Esophagus mucosa (tissue), 1 donor: ENCODE measurements at places on chromosomes 16 and 17.

GRCh38 chr17:54882371-54882770, 18.3 kb upstream of the TOM1L1 start:
- ATAC-seq, result peak; percentile 59

DNA sequence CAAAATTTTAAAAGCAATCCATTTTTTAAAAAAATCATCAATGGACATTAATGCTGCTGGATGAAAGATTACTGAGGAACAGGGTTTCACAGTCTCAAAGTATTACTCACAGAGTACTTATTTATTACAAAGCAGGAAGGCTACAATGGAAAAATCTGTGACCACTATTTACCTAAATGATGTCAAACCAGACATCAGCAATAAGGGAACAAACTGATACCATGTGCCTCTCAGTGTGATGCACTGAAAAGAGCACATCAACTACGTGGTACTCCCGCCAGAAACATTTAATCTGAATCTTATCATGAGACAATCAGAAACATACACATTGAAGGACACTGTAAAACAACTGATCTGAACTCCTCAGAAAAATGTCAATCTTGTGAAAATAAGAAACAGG, 124.2 kb downstream of the PARN start:
- ATAC-seq, result no peak

- peak; percentile 43 for ATAC-seq
Measured at GRCh38 chr16:71626858-71627213, 852 bp downstream of the MARVELD3 start.

- ATAC-seq, result no peak
Measured at GRCh38 chr17:3889325-3890012, 3.4 kb downstream of the CAMKK1 start.

- no peak for ATAC-seq
Measured at GRCh38 chr16:75203096-75203495, 3.9 kb downstream of the CTRB2 start.

DNA sequence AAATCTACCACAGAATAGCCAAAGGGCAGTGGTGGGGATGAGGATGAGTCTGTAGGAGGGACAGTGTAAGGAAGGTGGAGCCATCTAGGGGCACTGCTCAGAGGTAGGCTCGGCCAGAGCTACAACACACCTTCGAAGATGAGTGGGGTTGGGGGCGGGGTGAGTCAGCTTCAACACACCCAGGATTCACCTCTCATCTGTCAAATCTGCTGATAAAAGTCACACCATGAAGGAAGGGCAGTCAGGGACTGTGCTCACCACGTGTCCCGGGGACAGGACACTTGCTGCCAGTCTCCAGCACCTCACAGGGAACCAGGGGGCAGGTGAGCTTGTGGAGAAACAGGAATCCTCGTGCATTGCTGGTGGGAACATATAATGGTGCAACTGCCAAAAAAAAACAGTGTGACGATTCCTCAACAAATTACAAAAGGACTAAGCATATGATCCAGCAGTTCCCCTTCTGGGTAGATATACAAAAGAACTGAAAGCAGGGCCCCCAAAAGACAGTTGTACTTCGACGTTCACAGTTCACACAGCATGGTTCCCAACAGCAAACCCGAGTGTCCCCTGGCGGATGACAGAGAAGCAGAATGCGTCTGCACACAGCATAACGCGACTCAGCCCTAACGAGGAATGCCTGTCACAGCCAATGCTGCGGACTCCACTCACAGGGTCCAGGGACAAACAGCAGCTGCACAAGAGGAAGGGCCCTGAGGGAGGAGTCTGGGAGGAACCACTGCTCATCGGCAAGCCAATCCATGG, 133.1 kb downstream of the ANKRD11 start:
- peak; percentile 30 for ATAC-seq

DNA sequence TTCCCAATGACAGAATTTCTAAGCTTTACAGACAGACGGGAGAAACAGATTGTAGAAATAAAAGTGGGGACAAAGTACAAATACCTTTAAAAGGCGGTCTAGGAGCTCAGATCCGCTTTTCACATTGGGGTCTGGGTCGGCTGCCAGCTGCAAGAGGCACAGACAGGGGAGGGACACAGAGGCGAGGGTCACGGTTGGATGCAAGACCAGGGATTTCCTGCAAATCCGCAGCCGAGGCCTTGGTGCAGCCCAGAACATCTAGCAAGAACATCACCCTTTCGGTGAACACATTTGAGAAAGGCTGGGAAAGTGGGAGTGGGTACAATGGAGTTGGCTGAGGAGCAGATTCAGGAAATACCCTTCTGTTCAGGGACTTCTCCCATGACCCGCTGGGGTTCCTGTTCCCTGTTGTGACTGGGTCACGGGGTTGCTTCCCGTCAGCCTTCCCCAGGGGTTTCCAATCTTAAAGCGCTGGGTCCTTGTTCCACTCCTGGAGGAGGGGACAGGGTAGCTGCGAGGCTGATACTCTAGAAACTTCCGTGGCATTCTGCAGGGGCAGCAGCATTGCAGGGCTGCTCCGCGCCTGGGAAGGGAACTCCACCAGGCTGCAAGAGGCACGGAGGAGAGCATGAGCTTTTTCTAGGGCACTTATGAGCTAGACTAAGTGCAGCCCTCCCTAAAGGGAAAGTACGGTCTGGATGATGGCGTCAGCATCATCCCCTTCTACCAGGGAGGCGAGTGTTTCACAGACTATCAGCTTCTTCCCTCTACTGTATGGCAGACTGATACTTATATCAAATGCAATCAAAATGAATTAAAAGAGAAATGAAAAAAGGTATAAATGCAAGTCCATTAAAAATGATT, 16.0 kb downstream of the VAC14 start:
- no peak for ATAC-seq

- ATAC-seq, result no peak
Measured at GRCh38 chr17:58268774-58269556, 11.8 kb downstream of the MPO start.

DNA sequence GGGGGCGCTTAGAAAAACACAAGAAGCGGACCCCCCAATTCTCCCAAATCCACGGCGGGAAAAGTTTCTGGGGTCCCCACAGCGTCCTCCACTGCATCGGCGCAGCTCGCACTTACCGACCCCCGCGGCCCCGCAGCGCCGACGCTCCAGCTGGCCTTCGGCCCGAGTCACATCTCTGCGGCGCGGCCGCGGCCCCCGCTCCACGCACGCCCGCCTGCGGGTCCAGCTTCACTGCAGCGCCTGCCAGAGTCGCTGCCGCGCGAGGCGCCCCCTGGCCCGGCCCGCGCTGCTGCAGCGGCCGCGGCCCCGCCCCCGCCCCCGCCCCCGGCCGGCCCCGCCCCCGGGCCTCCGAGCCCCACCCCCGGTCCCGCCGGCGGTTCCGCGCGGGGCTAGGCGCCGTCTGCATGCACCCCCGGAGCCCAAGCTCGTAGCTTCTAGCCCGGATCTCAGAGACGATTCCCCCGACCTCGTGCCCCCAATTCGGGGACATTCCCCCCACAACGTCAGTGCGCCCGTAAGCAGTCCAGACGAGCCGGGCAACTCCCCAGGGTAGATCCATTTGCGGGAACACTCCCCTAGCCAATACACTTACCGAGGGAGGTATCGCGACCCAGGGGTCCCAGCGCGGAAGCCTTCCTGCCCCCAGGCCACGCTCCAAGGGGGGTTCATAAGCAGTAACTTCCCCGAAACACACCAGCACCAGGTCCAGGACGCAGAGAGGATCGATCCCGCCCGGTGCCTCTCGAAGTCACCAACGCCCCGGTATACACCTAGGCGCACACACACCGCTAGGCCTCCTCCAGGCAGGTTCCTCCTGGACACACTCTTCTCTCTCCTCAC, at the start of gene GPRC5B:
Gene GPRC5B, minus strand, starts transcription at position 238 of the 840 bp plus-strand sequence. CDS start 12,003 bp downstream, outside the sequence.
- peak; percentile 43 for ATAC-seq

DNA sequence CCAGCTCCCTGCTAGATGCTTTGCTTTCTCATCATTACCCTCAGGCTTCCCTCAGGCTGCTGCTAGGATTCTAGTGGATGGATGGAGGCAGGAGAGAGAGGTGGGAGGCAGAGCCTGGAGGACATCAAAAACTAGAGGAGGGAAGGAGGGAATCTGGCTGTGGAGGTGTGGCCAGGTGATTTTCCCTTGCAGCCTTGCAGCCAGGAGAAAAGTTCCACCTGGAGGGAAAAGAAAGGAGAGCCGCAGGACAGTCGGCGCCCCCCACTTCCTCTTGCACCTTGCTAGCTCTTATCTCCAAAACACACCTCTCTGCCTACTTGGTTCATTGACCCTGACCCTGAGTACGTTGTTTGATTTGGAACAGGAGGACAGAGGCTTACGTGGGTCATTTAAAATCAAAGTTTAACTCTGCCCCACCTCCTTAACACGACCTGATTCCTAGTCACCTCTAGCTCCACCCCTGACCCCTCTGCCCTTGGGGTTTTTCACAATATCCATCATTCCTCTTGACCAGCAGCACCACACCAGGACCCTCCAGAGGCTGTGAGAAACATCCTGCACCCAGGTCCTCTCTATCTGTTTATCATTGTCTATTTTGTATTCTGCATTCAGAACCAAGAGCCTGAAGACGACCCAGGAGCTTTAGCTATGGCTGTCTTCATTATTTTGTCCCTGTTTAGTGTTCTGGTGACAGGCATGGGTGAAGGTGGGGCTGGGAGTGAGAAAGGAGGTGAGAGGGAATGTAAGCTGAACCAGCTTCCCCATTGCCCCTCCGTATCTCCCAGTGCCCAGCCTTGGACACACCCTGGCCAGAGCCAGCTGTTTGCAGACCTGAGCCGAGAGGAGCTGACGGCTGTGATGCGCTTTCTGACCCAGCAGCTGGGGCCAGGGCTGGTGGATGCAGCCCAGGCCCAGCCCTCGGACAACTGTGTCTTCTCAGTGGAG, 15.9 kb downstream of the AOC3 start:
- ATAC-seq, result no peak

- ATAC-seq, result no peak
Measured at GRCh38 chr16:67393788-67394154, 473 bp upstream of the TPPP3 start.

DNA sequence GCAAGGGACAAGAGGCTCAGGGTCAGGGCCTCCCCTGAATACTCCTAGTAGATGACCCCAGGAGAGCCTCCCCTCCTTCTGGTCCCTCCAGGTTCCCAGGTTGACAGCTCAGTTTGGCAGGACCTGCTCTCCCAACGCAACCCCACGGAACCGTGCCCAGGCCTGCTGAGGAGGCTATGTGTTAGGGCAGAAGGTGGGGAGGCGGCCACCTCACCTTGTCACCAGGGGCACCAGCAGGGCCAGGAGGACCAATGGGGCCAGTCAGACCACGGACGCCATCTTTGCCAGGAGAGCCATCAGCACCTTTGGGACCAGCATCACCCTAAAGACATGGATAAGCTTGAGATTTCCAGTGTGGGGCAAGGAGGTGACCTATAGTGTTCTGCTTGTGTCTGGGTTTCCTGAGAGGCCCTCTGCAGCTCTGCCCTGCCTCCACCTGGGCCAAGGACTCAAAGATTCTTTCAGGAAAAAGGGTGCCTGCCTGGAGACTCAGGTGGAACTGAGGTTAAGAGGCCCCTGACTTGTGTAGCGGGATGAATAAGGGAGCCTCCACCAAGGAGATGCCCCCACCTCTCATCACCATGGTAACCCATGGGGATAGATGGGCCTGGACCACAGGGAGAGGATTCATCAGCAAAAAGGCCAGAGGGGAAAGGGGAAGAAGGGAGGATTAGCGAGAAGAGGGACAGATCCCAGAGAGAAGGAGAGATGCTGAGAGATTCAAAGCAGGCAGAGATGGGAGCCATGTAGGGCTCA, 10.7 kb downstream of the COL1A1 start:
- ATAC-seq, result no peak

- ATAC-seq, result no peak
Measured at GRCh38 chr16:15822957-15823356, 33.9 kb downstream of the MYH11 start.

GRCh38 chr16:46690281-46691178, 1.1 kb downstream of the ORC6 start:
- ATAC-seq, result no peak

- ATAC-seq, result no peak
Measured at GRCh38 chr16:4660454-4661007, 32.8 kb upstream of the NUDT16L1 start.

- ATAC-seq, result no peak
Measured at GRCh38 chr17:16459855-16460550, 32.0 kb downstream of the LRRC75A start.

DNA sequence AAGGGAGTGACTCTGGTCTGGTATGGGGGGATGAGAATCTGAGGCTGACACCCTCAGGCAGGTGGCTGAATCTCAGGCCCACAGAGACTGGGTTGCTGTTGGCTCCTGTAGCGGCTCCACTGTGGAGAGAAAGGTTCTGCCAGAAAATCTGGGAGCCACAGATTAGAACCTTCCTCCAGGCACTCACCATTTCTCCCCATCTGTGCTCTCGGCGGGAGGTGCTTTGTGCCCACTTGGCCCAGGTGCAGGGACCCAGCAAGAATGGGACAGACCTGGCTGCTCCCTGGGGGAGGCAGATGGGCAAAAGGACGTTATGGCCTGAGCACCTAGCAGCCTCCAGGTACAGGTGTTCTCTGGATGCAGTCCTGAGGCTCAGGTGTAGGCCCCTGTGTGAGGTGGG, 20.1 kb downstream of the RAB11FIP3 start:
- no peak for ATAC-seq

GRCh38 chr16:3842994-3843393, 37.5 kb downstream of the CREBBP start:
- ATAC-seq, result peak; percentile 54

- ATAC-seq, result no peak
Measured at GRCh38 chr16:52561910-52562741, 15.2 kb upstream of the TOX3 start.

GRCh38 chr16:72164691-72165090, 7.3 kb downstream of the PMFBP1 start:
- ATAC-seq, result no peak

- ATAC-seq, result peak; percentile 74
Measured at GRCh38 chr16:67547423-67548264, 14.7 kb upstream of the CTCF start.

DNA sequence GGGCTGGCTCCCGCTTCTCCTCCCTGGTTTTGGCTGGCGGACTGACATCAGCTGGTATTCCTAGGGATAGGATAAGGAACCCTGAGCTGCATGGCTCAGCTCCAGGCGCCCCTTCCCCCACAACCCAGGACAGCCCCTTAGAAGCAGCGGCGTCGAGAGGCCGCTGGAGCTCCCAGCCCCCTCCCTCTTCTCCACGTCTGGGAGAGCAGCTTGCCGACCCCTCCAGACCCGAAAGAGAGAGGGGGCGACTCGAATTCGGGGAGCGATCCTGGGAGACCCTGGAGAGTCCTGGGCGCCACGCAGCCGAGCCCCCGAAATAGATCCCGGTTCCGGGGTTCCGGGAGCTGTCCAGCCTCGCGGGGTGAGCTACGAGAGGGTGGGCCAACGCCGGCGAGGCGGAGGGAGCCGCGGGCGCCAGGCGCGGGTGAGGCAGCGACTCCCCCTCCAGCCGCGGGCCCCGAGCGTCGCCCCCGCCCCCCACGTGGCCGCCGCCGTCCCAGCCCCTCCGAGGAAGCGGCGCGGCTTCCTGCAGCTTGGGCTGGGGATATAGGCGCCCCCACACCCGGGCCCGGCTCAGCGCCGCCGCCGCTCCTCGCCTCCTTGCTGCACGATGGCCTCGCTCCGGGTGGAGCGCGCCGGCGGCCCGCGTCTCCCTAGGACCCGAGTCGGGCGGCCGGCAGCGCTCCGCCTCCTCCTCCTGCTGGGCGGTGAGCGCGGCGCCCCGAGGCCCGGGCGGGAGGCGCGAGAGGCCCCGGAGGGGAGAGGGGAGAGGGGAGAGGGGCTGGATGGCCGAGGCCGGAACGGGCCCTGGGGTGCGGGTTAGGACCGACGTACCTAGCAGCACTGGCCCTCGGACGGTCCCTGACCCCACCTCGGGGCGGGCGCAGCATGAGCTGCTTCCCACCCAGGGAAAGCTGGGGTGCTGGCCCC, at the start of gene RAMP2:
Gene RAMP2, plus strand, starts transcription at position 576 of the 930 bp plus-strand sequence. Its CDS starts 35 bp downstream, at position 611.
- peak; percentile 31 for ATAC-seq

GRCh38 chr17:76421044-76421407, 31.9 kb downstream of the UBE2O start:
- no peak for ATAC-seq

- ATAC-seq, result no peak
Measured at GRCh38 chr16:11806721-11807120, 9.7 kb upstream of the ZC3H7A start.
